ENCODE measurements at places on chromosomes 13 and 19. TPM values are rescaled to one million over a fixed set of nuclear protein-coding genes. Genes with fewer than 3 reads are reported as not detected.

GRCh38 chr19:16554776-16555175 lies 12.5 kb upstream of the CHERP start:
- DNase-seq = no peak

DNA sequence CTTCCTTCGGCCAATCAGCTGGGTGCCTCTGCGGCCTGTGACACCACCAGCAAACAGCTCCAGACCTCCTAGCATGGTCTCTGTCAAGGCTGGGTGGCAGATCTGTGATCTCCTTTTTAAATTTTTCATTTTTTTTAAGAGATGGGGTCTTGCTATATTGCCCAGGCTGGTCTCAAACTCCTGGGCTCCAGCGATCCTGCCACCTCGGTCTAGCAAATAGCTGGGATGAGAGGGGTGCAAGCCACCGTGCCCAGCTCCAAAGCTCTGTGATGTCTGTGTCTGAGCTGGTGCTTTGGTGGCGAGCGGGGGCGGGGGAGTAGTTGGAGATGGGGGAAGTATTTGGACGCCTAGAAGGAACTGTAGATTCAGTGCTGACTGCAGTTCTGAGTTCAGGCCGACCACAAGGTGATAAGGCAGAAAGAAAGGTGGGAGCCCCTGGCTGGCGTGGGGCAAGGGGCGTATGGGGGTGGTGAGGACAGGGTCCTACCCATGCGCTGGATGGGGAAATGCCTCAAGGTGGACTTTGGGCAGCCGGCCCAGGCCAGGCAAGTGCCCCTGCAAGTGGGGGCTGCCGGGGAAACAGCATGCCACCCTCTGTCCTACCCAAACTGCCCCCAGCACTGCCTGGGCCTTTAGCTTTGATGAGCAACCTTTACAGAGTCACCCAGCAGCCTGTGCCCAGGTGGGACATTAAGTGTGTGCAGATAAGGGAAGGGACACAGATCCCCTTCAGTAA lies 5.5 kb downstream of the DPP9 start:
- no peak for DNase-seq

Gene ACER1
- total RNA-seq = not detected

Gene SKA3
- total RNA-seq = 11.5 TPM

- no peak for DNase-seq
These were observed 173.2 kb downstream of the DLEU7 start for GRCh38 chr13:50670272-50670671.

DNA sequence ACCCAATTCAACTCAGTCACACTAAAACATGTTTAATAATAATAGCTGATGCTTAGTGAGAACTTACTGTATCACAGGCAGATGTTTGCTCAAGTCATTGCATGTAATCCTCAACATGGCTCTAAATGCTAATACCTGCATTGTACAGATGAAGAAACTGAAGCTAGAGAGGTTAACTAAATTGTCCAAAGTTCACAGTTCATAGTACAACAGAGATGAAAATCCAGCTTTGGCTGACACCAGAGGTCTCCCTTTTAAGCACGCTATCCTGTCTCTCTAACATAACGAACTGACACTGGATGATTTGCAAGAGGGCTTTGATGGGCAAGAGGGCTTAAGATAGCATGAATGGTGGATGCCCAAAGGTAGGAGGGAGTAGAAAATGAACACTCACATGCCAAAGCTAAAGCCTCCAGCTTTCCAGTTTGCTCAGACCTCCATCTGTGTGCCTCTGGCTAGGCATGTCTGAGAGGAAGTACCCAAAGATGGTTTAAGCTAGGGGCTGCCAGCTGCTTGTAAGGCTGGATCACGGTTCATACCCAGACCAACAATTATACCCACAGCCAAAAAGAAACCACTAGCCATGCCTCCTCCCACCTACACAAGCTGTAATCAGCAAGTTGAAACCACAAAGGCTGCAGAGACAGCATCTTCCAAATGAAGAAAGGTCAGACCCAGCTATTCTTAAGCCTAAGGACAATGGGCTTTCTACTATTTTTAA lies 196.9 kb upstream of the UBL3 start:
- no peak for DNase-seq

Gene MAP3K10
- total RNA-seq = 20.0 TPM

- no peak for DNase-seq
These were observed 9.8 kb upstream of the CLN5 start for GRCh38 chr13:76982061-76982460.

DNA sequence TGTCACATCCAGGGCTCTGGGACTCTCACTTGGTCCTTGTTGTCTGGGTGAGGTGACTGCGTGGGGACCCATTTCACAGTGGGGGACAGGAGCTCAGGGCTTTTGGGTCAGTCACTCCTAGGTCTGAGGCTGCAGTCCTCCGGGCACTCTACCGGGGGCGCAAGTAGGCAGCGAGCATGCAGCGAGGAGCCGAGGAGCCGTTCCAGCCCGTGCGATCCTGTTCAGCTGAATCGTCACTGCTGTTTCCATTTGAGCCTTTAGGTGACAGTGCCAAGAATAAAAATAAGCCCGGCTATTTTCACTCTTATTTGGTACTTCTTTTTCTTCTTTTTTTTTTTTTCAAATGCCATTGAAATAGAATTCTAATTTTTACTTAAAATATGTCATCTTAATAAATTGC lies 126.5 kb downstream of the ZNF536 start:
- no peak for DNase-seq

GRCh38 chr13:58080806-58081205 lies 449.3 kb downstream of the PCDH17 start:
- no peak for DNase-seq

- no peak for DNase-seq
These were observed 1.6 kb upstream of the ANGPTL6 start for GRCh38 chr19:10104130-10104513.

- DNase-seq = peak; percentile 29
These were observed 50.3 kb upstream of the SIN3B start for GRCh38 chr19:16778796-16779411.

- DNase-seq = no peak
These were observed 1.4 kb upstream of the VSTM2B start for GRCh38 chr19:29524201-29524911.

GRCh38 chr13:26370553-26370952 lies 116.6 kb downstream of the CDK8 start:
- no peak for DNase-seq

DNA sequence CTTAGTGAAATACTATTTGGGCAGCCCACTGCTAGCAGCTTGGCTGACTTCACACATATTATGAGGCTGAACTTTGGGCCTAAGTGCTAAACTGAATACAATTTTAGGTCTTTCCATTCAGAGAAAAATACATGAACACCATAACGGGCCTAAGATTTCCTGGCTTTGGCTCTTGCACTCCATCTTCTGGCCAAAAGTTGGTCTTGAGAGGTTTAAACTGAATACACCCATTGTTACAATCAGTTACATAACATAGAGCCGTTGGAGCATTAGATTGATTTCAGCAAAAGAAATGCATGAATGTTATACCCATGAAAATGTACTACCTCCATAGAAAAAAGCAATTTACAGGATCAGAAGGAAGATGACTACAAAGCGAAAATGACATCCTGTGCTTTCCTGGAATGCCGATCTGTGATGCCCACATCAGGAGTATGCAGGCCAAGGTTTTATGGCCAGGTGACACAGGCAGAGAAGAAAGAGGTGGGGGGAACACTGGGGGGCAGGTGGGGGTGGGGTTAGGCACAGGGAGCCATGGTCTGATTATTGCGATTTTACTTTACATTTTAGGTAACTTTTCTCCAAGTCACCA lies 11.1 kb upstream of the SHISA2 start:
- DNase-seq = peak; percentile 68

DNA sequence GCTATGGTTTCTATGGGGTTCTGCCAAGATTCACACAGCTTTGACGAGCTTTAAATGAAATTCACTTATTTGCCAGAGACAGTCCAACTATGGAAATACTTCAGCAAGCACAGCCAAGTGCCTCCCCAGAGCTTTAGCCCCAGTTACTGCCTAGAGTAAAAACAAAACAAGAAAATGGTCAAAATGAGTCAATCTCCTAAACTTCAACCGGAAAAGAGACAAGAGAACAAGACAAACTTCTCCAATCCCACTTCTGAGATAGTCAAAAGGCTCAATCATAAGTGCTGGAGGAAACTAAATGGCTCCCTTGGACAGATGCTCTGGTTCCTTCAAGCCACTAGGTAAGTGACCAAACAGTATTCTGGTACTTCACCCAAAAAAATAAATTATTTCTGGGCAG lies 65.8 kb downstream of the KATNAL1 start:
- no peak for DNase-seq

DNA sequence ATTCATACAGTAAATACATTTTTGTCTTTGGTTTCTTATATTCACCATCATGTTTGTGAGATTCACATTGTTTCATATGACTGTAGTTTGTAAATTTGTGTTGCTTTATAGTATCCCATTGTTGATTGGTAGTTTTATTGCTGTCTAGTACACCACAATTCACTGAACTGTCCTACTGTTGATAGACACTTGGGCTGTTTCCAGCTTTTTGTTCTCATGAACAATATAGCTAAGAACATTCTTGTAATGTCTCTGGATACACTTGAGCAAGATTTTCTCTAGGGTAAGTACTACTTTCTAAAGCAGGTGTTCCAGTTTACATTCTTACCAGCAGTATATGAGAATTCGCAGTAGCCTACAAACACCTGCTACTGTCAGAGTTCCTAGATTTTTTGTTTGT lies 37.8 kb downstream of the SKA3 start:
- DNase-seq = no peak

Gene SRRM5
- total RNA-seq = not detected

Gene VSTM2B
- total RNA-seq = not detected

DNA sequence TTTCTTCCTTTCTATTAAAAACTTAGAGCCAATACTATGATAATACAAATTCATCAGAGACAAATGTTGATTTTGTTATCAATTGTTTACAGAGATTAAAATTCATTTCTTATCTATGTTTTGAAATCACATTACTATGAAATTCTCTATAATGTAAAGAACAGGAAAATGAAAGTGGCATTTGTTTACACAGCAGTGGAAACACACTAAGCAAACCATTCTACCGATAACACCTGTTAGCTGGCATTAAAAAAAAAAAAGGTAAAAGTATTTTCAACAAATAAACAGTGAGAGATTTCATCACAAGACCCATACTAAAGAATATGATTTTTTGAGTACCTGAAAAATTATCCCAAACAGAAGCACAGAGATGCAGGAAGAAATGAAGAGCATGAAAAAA lies 4.8 kb upstream of the CCDC70 start:
- DNase-seq = no peak

Gene ZNF441
- total RNA-seq = 2.1 TPM

DNA sequence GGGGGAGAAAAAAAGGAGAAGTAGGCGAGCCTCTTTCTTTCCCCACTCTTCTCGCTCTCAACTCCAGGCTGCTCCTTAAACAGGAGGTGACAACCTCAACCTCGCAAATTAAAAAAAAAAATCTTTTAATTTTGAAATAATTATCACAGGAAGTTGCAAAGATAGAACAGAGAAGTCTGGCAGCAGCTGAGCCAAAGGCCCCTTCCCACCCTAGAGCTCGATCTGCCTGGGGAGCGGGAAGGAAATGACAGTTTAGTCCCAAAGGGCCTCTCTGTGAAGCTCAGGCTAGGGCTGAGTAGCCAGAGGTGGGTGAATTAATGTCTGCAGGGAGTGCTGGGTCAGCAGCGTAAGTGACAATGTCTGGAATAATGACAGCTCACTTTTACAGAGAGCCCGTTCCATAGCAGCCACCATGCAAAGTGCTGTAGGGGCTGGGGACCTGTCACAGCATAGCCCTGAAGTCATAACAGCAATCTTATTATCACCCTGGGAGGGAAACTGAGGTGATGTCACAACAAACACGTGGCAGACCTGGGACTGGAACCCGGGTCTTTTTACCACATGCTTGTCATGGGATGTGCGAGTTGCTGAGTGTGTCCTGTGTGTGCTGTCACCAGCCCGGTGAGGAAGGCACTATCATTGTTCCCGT lies 8.8 kb upstream of the CD22 start:
- no peak for DNase-seq

Measured in Caki2 (cell line).